ENCODE measurements at places on chromosomes 11 and 22.

GRCh38 chr11:46520971-46521745 lies 72.7 kb downstream of the AMBRA1 start:
- no peak for DNase-seq

DNA sequence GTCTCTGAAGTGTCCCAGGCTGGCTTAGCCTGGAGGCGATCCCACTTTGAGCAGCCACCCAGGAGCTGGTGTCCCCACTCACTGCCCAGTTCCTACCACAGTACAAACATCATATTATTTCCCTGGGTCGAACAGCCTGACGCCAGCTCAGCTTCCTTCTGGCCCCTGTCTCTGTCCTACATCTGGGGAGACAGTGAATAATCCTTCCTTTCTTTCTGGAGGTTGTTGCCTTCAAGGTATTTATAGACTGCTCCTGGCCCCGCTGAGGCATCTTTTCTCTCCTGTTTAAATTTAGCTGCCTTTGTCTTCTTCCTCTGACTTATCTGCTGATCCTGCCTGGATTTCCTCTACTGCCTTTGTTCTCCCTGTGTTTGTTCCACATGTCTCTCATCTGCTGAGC lies 56.8 kb upstream of the LRRC55 start:
- no peak for DNase-seq

GRCh38 chr11:68813773-68814172 lies 27.9 kb downstream of the CPT1A start:
- DNase-seq, result peak; percentile 11

- DNase-seq, result no peak
Observed at GRCh38 chr11:76453248-76453647, 8.4 kb downstream of the EMSY start.

DNA sequence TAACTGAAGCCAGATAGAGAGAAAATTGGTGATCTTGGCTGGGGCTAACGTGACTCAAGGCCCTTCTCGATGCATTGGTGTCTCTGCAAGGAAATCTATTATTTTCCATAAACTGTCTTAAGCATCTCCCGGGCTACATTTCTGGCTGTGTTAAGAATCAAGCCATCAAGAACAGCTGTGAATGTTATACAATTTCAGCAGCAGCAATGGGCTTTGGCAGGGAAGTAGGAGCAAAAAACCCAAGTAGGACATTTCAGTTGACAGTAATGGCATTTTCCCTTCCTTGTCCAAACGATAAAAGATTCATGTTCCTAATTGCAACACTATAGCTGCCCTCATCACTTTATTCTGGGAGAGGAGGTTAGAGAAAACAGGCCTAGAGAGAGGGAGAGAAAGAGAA lies 335.0 kb downstream of the CADM1 start:
- no peak for DNase-seq

GRCh38 chr11:4027746-4028145 lies 66.9 kb upstream of the RRM1 start:
- no peak for DNase-seq
